ENCODE measurements at places on chromosomes 1 and 21. TPM values are rescaled to one million over a fixed set of nuclear protein-coding genes. Genes with fewer than 3 reads are reported as not detected.

Gene AMPD1
- total RNA-seq = not detected

Gene FMO1
- not detected for total RNA-seq

Gene ASCL5
- total RNA-seq = not detected

Gene HTR6
- not detected for total RNA-seq

Gene PGLYRP4
- total RNA-seq = not detected

Gene ENAH
- total RNA-seq = 46.1 TPM

Gene ZNF695
- 2.3 TPM for total RNA-seq

Measured in glomerular endothelial cell (primary cell).